Activated effector memory CD4-positive, alpha-beta T cell treated with anti-CD3 and anti-CD28 coated beads, Interleukin-2, amount 50 U/mL, for 16 hours (primary cell): ENCODE measurements at places on chromosomes 7 and 10.

- peak; percentile 74 for DNase-seq
Observed at GRCh38 chr7:142438235-142438922, 180.5 kb upstream of the PRSS58 start.

- DNase-seq, result no peak
Observed at GRCh38 chr10:30047924-30048531, 11.4 kb downstream of the JCAD start.

DNA sequence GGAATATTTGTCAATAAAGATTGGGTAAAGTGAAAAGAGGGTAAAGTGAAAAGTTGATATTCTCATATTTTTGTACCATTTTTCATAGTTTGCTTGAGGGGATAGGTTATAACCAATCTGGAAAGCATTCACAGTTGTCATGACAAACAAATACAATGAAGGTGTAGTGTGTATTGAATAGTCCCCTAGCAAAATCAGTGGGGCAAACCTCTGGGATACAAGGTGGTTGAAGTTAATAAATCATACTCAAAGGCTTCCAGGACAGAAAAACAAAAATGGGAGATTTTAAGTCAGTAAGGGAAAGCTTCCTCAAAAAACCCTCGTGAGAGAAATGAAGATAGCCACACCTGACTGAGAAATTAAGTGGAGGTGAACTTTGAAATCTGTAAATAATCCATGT lies 39.4 kb downstream of the PHTF2 start:
- DNase-seq, result no peak

- no peak for DNase-seq
Observed at GRCh38 chr10:4588824-4589223, 237.2 kb upstream of the AKR1E2 start.

DNA sequence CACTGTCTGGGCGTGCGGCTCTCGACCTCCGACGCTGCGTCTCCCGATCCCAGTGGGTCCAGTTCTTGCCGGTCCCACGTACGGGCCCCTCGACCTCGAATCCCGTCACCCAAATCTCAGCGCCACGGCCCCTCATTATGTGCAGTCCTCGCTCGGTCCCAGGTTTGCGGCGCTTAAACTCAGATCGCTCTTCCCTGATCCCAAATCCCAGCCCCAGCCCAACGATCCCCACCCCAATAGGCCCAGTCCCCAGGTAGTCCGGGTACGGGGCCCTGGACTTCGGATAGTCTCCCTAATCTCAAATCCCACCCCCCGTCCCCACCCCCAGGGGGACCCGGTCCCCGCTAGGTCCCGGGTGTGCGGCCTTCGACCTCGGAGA lies 666 bp downstream of the HNRNPF start:
- no peak for DNase-seq

- DNase-seq, result no peak
Observed at GRCh38 chr7:38215115-38215514, 37.1 kb downstream of the STARD3NL start.

- DNase-seq, result no peak
Observed at GRCh38 chr7:29637374-29637773, 73.7 kb downstream of the PRR15 start.

- DNase-seq, result no peak
Observed at GRCh38 chr10:62972103-62972502, 155.9 kb upstream of the EGR2 start.

- DNase-seq, result no peak
Observed at GRCh38 chr7:55594414-55594813, 22.1 kb upstream of the VOPP1 start.

- DNase-seq, result peak; percentile 64
Observed at GRCh38 chr10:33334153-33334804, at the start of gene NRP1. Gene NRP1 (minus strand): TSS chr10:33334667. CDS start chr10:33334382, 285 bp downstream.

DNA sequence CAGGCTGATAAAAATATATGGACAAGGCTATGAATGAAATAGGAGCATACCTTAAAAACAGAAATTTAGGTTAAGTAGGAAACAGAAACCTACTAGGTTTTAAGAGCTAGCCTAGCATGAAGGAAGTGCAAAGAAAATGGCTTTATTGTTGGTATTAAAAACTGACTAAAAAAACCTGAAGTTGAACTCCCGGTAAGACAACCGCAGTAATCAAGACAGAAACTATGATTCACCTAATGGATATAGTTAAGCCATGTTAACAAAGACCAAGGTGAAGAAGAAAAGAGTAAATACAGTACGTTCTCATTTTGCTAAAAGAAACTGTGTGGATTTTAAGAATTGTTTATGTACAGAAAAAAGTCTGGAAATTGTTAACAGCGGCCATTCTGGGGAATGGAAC lies 2.5 kb downstream of the RTKN2 start:
- no peak for DNase-seq

DNA sequence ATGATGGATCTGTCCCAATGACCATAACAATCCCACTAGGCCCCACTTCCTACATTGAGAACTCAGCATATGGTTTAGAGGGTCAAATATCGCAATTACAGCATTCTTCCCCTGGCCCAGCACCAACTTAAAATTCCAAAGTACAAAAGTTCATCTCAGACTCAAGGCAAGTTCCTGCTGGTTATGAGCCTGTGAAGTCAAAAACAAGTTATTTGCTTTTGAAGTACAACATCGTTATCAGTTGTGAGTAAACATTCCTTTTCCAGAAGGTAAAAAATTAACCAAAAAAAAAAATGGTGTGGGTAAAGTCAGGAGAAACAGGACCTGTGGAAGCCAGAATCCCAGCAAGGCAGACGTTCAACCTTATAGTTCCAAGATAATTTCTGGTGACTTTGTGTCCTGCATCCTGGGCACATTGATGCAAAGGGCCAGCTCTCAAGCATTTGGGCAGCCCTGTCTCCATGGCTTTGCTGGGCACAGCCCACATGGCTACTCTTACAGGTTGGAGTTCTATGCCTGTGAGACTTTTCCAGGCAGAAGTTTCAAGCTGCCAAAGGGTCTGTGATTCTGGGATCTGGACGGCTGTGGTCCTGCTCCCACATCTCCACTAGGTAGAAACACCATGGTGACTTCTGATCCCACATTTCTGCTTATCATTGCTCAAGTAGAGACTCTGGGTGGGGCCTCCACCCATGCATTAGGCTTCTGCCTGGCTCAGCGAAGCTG lies 37.5 kb downstream of the AKR1C8 start:
- no peak for DNase-seq

- no peak for DNase-seq
Observed at GRCh38 chr10:13213163-13213562, 21.0 kb downstream of the UCMA start.

DNA sequence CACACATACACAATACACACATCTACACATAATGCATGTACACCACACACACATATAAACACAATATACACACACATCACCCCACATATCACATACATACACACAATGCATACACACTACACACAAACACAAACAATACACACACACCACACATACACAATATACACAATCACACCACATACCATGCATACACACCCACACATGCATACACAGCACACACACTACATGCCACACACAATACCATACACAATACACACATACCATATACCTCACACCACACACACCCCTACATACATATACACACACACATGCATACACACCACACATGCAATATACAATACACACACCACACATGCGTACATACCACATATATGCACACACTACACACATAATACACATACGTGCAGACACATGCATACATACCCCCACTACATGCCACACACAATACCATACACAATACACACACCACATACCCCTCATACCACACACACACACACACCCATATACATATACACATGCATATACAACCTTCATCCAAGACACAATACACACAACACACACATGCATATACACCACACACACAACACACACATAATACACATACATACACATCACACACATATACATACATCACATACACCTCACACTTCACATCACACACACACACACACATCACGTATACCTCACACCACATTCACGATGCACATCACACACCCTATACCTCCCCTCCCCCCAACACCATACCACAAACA lies 34.0 kb downstream of the PSMC2 start:
- DNase-seq, result no peak

DNA sequence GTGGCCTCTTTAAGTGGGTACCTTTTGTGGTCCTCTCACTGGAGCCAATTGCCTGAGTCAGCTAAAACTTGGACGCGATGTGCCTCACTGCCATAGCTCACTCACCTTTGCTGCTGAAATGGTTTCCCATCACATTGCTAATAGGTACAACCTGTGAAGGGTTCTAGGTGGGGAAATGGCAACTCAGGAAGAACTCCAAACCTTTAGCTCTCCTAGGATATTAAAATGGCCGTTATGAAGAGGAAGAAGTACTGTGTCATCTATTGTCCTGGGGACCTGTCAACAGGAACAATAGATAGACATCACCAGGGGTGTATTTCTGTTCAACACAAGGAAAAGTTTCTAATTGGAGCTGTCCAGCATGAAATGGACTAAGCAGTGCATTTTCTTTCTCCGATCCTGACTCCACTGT lies 1.2 kb upstream of the ZNF655 start:
- no peak for DNase-seq

DNA sequence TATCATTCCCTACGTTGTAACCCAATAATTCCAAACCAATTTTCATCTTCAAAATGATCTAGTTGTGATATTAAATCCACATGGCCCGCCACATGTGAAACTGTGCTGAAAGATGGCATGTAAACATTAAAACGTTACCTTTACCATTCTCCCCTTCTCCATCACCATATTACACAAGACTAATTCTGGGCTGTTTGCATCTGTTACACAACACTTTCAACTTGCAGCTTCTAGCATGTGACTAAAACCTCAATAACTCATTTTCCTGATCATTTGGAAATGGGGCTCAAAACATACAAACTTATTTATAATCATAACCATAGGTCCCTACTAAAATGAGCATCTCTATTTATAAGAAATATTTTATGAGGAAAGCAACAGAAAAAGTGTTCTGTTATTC lies 4.7 kb downstream of the MTERF1 start:
- DNase-seq, result no peak
